ENCODE measurements at places on chromosomes 2 and 18.

DNA sequence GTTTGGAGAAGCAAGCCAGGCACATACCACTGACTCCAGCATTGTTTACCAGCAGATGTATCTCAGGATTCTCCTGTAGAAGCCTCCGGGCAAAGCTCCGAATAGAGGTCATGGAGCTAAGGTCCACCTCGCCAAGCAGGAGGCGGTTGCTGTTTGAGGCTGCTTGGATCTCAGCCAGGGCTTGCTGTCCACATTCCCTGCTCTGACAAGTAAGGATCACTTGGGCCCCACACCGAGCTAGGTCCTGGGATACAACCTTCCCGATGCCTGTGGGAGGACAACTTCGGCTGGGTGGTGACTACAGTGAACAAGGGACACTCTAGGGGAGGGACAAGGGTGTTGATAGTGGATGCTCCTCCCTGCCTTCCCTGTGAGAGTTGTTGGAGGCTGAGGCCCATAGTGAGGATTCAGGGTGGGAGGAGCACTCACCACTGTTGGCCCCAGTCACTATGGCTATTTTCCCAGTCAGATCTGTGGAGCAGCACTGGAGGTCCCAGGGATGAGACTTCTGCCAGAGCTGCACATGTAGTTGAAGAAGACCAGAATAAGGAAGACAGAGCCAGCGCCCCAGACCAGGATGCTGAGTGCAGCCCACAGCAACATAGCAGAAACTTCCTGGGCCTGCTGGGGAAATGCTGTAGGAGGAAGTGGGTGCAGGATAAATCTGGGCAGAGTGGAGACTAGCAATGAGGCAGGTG lies 8.3 kb downstream of the C2orf81 start:
- no peak for DNase-seq

DNA sequence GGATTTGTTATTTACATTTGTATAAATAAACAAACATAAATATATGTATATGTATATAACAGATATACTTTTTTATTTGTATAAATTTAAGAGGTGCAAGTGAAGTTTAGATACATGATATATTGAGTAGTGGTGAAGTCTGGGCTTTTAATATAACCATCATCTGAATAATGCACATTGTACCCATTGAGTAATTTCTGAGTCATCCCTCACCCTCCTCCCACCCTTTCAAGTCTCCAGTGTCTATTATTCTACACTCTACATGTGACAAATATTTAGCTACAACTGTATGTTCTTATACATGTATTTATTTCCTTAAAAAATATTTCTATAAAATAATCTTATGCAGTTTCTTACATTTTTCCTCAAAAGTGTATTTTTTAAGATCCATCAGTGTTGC lies 358.7 kb upstream of the TFPI start:
- DNase-seq: no peak

- DNase-seq: no peak
These were observed 80.3 kb upstream of the FZD7 start for GRCh38 chr2:201953396-201953795.

DNA sequence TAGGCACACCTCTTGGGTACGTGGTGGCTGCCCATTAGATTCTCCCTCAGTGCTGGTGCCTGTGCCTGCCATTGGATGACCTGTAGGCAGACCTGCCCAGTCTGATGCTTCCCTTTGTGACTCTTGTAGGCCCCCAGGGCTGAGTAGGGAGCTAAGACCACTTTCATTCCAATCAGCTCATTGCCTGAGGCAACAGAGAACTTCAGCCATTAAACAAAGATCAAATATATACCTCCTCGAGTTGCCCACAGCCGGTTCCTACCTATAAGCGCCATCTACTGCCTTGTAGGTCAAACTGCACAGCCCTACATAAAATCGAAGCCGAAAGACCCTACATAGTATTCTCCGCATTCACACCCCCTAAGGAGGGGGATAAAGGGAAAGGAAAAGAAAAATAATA lies 184.6 kb downstream of the ETAA1 start:
- peak; percentile 12 for DNase-seq

DNA sequence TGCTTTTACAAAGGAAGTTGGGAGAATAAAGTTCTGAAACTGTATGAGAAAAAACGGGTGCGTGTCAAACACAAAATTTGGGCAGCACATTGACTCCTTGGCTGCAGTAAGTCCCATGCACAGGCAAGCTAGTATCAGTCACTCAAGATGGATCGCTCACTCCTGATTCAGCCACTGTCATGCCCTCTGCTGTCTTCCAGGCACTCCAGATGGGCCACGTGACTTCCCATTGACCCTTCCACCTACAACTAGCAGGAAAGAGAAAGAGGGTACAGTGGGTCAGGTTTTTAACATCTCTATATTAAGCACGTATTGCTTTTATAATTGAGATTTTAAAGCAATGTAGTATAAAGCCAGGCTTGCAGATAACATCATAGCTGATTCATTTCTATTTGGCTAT lies 8.6 kb downstream of the ARHGEF33 start:
- DNase-seq: no peak

GRCh38 chr2:167018590-167018989 lies 130.3 kb downstream of the XIRP2 start:
- no peak for DNase-seq

- DNase-seq: peak; percentile 68
These were observed 35.8 kb downstream of the SKOR2 start for GRCh38 chr18:47215554-47216138.

DNA sequence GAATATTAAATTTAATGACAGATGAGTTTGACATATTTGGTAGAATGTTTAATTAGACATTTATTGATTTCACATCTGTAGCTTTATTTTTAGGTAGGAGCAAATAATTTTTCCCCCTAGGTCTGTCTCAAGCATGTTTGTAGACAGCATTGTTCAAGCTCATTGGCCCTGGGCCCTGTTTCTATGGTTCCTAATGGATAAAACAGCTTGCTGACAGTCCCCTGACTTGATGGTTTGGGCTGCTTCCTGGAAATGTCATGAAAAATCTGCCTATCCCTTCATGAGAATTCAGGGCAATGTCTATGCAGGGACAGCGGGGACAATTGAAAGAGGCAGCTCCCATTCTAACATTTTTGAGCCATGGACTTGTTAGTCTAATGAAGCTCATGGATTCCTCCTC lies 14.6 kb upstream of the MEP1B start:
- no peak for DNase-seq

DNA sequence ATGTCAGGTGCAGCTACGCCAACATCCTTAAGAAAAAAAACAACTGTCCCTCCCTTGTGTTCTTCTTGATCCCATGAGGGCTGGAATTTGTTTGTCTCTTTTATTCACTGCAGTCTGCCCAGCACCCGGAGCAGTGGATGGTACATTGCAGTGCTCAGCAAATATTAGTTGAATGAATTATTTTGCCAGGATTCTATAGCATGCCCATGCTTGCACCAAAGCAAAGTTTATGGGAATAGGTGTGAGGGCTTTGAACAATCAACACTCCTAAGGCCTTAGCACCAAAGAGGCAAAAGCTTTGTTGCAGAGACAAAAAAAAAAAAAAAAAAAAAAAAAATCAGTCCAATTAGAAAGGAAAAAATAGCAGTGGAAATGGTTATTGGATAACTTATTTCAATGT lies 28.7 kb upstream of the DCC start:
- DNase-seq: no peak

GRCh38 chr2:26666671-26667070 lies 25.5 kb upstream of the CIB4 start:
- no peak for DNase-seq

DNA sequence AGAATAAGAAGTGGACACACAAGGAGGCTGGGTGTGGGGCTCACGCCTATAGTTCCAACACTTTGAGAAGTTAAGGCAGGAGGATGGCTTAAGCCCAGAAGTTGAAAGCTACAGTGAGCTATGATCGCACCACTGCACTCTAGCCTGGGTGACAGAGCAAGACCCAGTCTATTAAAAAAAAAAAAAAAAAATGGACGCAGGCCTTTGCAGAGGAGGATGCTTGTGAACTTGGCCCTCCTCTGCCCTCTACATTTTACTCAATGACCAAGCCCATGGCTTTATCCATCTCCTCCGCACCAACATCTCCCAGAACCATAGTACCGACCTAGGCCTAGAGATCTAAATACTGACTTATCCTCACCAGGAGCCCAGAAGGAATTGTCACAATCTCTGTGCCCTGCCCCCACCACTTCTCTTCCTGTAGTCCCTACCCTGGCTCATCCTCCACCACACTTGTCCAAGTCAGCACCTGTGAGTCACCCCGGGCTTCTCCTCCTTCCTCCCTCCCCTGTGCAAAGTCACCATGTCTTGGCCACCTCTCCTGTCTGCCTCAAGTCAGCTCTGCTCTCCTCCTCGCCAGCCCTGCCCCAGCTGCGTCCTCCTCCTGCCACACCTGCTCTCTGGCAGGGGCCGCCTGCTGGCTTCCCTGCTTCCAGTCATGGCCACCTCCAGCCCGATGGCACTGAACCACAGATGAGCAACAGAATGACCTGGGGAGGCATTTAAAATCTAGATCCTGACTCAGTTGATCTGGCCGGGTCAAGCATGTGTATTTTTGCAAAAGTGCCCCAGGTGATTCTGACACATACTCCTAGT lies 35.8 kb upstream of the ASPRV1 start:
- no peak for DNase-seq

GRCh38 chr2:25437881-25438662 lies 96.3 kb upstream of the DNMT3A start:
- DNase-seq: no peak
